ENCODE measurements at places on chromosomes 2 and 18.

- DNase-seq: peak; percentile 47
Observed at GRCh38 chr2:230347659-230348305, 20.8 kb downstream of the SP140L start.

DNA sequence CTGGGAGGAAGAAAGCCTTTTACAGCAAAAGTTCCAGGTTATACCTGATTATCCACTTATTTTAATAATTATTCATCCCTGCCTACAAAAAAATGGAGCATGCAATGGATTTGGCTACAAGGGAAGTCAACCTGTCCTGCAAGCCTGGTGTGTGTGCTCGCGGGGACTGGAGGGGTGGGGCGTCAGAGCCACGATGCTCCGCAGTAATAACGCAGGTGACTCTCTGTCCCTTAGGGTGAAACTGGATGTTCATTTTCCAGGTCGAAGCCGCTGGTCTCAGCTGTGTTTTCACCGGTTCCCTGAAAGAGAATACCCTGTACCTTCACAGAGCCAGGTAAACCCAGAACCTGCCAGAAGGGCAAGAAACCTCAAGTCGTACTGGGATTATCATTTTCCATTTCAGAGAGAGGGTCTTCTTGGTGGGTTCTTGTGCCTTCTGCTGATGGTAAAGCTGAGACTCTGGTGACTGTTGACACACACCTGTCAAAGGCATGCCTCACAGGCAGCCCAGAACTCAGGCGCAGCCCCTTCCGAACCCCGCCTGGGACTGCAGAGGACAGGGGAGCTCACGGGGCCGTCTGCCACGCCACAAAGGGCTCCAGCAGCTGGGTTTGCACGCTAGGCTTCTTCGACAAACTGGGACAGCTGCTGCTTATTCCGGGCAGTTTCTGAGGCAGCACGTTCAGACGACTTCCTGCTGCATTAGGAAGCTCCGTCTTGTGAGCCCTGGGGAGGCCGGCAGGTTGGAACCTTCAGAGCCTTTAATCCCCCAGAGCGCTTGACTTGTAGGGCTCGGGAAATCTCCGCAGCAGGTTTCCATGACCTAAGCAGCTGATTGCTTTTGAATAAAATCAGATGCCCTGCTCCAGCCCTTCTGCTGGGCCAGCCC lies 58.6 kb downstream of the KCNG2 start:
- peak; percentile 85 for DNase-seq

DNA sequence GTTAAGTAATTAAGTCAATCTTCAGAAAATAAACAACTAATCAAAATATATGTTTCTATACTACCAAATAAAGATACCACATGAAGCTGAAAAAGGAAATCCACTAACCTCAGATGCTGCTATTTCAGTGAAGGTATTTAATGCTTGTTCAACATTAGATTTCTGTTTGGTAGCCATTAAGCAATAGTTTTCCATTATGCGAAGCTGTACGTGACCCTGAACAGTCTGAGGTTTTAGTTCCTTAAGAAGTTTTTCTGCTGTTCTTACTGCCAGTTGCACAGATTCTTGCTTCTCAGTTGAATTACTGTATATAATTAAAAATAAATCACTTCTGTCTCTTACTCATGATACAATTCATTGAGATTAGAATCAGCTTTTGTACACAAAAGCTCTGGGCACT lies 65.4 kb downstream of the TTC21B start:
- no peak for DNase-seq

DNA sequence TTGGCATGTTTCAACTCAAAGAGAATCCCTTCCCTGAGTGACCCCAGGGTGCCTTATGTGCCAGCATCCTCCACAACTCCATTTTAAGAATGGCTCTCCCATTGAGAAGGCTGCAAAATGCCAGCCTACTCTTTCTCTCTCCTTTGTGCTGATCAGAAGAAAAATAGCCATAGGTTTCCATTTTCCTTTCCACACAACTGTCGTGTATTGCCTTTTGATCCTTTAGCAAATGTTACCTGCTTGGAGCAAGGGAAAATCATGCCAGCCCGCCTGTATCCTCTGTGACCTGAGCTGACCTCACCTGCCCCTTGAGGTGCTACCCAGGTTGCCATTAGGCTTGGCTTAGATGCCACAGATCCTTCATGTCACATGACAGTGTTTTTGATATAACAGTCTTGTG lies 38.8 kb downstream of the DPYSL5 start:
- DNase-seq: no peak

DNA sequence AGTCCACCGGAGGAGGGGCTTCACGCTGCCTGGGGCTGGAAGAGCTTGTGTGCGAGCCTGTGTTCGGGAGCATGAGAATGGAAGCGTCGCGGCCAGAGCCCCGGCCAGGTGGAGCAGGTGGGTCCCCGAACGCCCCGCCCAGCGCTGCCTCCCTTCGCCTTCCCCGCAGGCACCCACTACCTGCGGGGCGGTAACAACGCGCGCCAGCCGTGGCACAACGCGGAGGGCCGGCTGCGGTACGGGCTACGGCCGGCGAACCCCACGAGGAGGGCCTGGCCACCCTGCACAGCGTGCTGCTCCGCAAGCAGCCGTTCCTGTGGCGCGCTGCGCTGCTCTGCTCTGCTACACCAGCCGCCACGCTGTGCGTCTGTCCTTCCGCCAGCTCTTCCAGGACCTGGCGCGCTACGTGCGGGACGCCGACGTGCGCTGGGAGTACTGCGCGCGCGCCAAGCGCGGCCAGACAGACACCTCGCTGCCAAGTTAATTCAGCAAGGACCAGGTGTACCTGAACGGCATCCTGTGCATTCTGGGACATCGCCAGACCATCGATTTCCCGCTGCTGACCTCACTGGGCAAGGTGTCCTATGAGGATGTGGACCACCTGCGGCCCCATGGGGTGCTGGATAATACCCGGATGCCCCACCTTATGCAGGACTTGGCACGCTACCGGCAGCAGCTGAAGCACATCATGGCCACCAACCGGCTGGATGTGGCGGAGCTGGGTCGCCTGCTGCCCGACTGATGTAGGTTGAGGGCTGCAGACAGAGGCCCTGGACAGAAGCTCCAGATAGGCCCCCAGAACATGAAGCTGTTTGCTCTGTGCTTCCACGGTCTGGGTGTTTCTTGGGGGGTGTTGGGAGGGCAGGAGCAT lies 200.6 kb downstream of the NAPG start:
- DNase-seq: no peak

- DNase-seq: no peak
Observed at GRCh38 chr2:42930025-42930581, 137.7 kb upstream of the HAAO start.

DNA sequence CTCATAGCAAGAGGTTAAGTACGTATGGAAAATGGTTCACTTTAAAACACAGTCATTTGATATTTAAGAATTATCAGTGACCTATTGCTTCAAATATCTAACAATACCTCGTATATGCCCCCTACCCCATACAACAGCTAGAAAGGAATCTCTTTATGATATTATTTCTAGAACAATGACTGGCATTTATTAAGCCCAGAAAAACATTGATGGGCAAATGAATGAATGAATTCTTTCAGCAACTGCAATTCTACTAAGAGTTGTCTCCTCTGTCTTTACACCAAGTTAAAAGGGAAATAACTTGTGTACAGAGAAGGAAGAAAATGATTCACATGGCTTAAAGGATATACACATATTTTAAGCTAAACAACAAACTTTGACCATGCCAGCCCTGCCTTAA lies 384.7 kb downstream of the ERBB4 start:
- no peak for DNase-seq

GRCh38 chr2:227482638-227483340 lies 10.8 kb downstream of the AGFG1 start:
- peak; percentile 63 for DNase-seq

- no peak for DNase-seq
Observed at GRCh38 chr18:23053776-23054457, 81.4 kb upstream of the CABLES1 start.

- DNase-seq: peak; percentile 29
Observed at GRCh38 chr18:38611036-38611964, 1045.7 kb upstream of the CELF4 start.

DNA sequence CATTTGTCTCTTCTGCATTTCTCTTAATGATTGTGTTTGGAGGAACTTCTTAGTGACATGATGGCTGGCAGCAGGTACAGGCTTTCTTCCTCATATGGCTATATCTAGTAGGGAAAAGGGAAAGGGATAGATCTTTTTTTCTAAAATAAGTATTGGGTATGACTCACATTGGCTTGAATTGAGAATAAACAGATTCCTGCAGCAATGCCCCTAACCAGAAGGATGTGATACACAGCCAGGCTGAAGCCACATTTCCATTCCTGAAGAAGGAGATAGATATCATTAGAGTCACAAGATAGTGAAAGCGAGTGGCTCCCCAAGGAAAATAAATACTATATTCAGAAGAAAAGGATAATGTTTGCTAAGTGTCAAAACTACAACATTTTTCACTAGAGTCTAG lies 61.1 kb downstream of the VWC2L start:
- no peak for DNase-seq

- no peak for DNase-seq
Observed at GRCh38 chr2:12658310-12658945, 58.3 kb upstream of the TRIB2 start.

- DNase-seq: no peak
Observed at GRCh38 chr2:239252801-239253200, 148.0 kb downstream of the HDAC4 start.

- no peak for DNase-seq
Observed at GRCh38 chr2:219629976-219630695, 2.7 kb downstream of the SLC4A3 start.

- DNase-seq: no peak
Observed at GRCh38 chr2:85975581-85975980, 86.8 kb upstream of the ST3GAL5 start.

DNA sequence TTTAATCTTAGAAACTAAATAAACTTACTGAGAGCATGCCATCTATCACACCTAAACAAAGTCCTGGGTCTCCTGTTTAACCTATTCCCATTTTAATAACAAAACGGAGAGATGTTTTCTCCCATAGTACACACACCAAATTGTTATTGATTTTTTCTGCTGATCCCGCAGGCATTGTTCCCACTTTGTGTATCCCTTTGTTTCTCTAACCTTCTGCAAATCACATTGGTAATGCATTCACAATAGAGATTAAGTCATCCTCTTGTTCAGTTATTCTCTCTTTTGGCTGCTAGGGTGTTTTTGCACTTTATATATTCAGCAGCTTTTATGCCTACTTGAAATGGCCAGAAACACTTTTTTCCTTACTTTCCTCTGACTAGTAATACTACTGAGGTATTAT lies 1071.9 kb upstream of the CDH2 start:
- no peak for DNase-seq

GRCh38 chr2:120396013-120396860 lies 50.3 kb downstream of the INHBB start:
- no peak for DNase-seq

DNA sequence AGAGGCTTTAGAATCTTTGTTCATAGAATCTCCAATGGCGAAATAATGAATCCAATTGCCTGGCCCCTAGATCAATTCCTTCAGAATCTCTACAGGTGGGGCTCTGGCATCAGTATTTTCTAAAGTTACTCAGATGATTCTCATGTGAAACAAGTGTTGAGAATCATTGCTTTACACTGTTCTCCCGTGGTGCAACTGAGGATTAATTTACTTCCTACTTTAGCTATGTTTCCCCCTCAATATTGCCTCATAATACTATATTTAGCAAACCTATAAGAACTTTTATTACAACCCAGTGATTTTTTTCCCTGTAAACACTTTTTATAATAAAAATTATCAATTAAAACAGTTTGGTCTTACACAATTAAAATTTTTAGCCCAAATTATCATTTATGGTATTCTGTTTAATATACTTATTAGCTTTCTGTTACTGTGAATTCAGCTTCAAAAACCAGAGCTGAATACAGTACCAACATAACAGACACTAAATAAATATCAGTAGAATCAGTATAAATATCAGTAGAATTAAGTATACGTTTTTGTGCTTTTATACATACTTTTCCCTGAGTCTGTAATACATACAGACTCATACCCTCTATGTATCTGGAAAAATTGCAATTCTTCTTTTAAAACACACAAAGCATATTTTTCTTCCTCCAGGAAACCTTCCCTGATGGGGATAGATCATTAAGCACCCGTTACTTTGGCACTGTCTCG lies 20.8 kb downstream of the SLC38A11 start:
- no peak for DNase-seq

DNA sequence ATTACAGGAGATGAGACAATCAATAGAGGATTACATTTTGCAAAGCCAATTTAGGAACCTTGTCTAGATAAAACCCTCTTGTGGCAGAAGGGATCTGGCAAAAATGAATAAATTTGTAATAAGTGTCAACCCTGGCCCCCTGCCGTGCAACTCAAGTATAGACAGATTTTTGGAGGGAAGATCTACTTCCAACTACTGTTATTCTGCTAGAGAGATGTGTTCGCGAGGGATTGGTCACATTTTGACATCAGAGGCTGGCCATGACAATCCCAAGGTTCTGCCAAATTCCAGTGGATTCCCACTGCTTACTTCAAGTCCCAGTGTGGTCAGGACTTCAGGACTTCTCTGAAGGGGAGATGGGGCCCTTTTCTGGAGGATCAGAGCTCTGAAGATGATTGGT lies 192.6 kb downstream of the SH3RF3 start:
- DNase-seq: no peak

- no peak for DNase-seq
Observed at GRCh38 chr2:177992992-177993391, 79.6 kb downstream of the PDE11A start.

- no peak for DNase-seq
Observed at GRCh38 chr2:163462993-163463392, 272.8 kb downstream of the FIGN start.

GRCh38 chr2:126877041-126877440 lies 21.6 kb upstream of the TEX51 start:
- DNase-seq: no peak

GRCh38 chr2:166449439-166449838 lies 44.6 kb downstream of the SCN7A start:
- peak; percentile 1 for DNase-seq

DNA sequence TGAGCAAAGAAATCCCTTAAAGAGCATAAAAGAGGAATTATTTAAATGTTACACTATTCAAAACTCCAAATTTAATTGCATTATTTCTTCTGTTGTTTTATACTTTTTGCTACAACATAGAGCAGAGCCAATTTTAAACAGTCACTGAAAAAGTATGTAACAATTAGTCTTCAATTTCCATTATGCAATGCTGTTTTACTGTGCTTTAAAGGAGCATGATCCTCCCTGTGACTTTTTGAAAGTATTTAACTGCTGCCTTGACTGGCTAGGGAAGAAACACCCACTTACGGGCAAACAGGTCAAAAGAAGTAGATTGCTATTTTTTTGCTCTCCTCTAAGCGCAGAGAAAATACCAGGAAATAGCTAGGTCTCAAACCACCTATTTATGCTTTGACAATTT lies 217.4 kb upstream of the GCFC2 start:
- no peak for DNase-seq

DNA sequence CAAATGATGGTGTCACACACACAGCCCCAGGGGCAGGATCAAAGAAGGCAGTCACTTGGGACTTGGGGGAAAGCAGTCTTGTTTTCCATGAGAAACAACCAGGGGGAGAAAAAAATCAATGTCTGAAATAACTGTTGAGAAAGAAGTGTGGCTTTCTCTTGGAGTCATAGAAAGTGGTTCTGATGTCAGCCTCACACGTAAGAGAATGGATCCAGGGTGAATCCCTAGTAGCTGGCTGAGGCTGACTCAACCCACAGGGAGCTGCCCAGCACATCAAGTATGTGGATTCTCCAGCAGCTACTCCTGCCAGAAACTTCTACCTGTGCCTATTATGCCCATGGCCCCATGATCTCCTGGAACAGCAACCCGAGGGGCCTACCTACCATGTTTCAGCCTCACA lies 33.6 kb upstream of the ZBTB7C start:
- no peak for DNase-seq
